SK-N-SH (cell line): ENCODE measurements at places on chromosomes 7 and 10.
A peak's percentile ranks its signal among the peaks of the same experiment; 100 is the strongest.

GRCh38 chr10:683448-684071, 5.9 kb downstream of the DIP2C start:
- peak; percentile 86 for DNase-seq

DNA sequence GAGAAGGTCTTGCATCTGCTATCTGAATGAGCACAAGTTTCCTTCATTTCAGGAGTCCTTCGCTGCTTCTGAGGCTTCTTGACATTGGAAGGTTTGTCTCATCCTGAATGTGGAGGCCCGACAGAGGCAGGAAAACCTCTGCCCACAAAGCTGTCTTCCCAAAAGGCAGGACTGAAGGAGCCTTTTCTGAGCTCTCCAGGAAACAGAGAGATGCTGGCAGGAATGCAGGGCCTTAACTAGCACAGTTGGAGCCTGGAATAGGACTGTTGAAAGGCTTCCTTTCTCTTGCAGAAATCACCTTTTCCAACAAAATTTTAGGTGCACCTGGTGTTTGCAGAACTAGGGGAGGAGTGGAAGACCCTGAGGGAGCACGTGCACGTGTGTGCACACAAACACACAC, 637.4 kb upstream of the MKI67 start:
- no peak for DNase-seq

- no peak for DNase-seq
These were observed 299.1 kb upstream of the IGFBP3 start for GRCh38 chr7:46220066-46220630.

- no peak for DNase-seq
These were observed 87.9 kb upstream of the KLF14 start for GRCh38 chr7:130821864-130822263.

DNA sequence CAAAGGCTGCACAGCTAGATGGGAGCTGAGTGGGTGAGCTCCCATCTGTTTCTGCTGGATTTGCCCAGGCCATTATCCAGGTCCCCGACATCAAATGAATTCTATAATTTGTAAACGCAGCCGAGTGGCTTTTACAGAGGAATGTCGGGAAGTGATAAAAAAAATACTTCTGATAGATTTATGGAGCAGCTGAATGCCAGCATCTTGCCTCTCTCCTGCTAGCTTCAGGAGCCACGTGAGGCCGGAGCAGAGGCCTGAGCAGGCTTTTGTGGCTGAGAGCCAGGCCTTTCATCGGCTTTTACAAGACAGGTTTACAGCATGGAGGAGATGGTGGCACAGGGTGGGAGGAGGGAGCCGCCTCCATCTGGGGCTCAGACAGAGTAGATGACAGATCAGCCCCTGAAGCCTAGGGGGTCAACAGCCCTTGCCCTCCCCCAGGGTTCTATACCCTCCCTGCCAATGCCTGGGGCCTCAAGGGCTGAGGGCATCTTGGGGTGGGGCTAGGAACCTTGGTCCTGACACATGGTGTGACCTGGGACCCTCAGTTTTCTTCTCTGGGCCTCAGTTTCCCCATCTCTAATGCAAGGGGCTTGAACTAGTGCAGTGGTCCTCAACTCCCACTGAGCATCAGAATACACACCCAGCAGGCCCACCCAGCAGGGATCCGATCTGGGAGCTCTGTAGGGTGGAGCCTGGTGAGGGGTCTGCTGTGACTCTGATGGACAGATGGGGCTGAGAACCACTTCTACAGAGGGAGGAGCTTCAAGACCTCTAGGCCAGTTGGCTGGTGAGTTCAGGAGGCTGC, 44.2 kb upstream of the PCBD1 start:
- DNase-seq: peak; percentile 32

DNA sequence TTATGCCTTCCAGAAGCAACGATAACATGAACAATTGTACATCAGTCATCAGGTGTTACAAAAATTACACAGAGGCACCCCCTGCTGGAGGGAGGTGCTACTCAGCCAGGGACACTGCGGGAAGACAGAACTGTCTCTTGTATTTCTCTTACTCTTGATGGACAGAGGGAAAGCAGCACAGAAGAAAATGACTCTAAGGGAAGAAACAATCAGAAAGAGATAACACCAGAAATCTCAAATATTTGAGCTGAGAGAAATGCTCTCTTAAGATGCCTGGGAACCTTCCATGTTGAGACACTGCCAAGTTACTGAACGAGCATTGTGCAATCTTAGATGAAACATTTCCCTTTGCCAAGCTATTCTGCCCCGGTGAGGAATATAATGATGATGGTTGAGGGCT, 227.6 kb upstream of the NPSR1 start:
- DNase-seq: peak; percentile 23

- DNase-seq: no peak
These were observed 162.1 kb upstream of the NOBOX start for GRCh38 chr7:144565586-144565985.

- no peak for DNase-seq
These were observed 25.9 kb downstream of the TRUB1 start for GRCh38 chr10:114963908-114964307.

DNA sequence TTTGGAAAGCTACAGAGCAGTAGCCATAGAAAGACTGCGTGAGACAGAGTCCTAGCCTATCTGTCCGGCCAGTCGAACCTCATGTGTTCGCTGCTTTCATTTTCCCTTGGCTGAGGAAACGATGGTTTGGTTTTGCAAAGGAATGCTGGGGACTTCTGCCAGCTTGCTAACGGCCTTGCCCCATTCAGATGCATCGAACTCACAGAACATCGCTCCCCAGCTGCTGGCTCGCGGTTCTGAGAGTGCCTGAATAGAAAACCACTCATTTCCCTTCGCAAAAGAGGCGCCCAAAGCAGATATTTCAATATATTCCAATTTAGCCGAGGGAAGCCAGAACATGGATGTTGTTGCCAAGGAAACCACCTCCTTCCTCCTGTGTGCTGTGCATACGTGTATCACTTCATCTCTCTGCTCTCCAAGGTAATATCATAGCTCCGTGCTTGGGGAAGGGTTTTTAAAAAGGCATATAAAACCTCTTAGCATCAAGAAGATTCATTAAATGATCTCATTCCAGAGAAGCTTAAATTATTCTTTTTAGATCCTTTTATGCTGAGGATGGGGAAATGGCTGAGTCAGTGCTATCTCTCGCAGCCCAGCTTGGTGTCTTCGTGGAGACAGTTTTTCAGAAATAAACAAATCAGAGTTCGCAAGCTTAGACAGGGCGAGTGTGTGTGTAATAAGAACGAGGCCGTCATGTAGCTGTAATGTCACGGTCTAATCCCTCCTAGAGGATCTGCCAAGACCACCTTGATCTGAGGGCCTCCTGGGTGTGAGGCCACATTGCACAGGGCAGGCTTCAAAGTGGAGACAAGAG, 215.2 kb downstream of the RPS24 start:
- DNase-seq: no peak

DNA sequence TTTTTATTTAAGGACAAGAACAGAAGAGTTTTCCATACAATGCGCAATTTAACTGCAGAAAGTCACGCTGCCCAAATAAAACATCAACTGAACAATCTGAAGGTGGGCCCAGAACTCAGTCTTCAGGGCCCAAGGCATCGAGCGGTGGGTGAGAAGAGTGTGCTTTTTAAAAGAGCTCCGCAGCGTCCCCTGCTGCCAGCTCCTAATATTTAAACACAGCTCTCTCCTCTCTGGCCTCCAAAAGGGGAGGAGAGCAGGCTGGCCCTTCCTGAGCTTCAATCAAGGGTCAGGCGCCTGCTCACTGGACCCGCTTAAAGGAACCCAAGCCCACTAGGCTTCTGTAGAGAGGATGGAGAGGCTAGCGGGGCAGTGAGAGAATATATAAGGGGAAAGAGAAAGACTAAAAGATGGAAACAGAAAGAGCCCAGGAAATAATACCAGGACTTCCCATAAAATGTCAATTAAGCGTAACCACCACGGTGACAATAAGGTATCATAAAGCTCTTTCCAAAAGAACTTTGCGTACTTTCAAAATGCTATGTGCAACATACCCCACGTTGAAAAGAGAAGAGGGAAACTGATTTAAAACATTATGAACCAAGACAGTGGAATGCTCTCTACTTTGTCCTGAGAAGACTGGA, 2.8 kb downstream of the FAM53B start:
- peak; percentile 84 for DNase-seq

GRCh38 chr7:44964831-44965440, 13.9 kb downstream of the MYO1G start:
- peak; percentile 47 for DNase-seq

- DNase-seq: no peak
These were observed 89.0 kb upstream of the PIP4K2A start for GRCh38 chr10:22803261-22803885.

- no peak for DNase-seq
These were observed 343.9 kb downstream of the SORCS1 start for GRCh38 chr10:106820579-106820978.

- no peak for DNase-seq
These were observed 40.8 kb upstream of the HSPA12A start for GRCh38 chr10:116783011-116783655.

- DNase-seq: no peak
These were observed 78.9 kb downstream of the FOXL3 start for GRCh38 chr7:368651-369475.

DNA sequence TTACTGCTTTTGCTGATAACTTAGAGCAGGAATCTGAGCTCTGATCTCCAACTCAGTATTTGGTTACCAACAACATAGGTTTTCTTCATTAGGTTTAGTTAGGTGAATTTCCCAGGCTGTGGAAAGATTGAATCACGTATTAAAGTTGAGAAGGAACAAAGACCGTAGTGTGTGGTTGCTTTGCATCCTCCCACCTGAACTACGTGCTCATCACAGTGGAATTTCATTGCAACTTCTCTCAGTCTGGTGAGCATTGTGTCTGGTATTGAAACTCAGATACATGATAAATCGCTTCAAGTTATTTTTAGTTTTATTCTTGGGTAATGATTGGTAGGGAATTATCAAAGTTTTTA, 139.4 kb upstream of the AKR1E2 start:
- DNase-seq: no peak

DNA sequence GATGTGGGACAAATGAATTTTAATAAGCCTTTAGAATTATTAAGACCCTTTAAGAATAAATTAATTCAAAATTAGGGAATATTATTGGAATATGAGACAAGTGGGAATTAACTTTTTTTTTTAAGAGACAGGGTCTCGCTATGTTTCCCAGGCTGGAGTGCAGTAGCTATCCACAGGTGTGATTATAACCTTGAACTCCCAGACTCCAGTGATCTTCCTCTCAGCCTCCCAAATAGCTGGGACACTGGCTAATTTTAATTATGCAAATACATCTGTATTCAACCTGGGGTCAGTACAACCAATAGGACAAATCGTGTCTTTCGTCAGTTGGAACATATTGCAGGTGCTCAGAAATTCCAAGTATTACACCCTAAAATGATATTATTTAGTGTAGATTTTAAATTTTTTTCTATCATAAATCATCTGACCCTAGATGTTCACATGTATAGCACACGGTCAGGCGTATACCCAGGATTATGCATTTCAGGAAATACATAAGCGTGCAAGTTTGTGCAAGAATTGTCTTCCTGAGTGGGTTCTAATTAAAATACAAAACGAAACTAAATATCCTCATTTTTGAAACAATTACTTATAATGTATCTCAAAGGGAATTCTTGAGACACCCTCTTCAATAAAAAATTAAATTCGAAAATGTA, 1.2 kb downstream of the NT5C3A start:
- no peak for DNase-seq

- peak; percentile 32 for DNase-seq
These were observed 1.3 kb upstream of the CDK14 start for GRCh38 chr7:90594751-90595317.

- DNase-seq: no peak
These were observed 6.2 kb downstream of the SYCE1 start for GRCh38 chr10:133559216-133559615.

GRCh38 chr7:21192657-21193056, 235.2 kb upstream of the SP4 start:
- no peak for DNase-seq

- no peak for DNase-seq
These were observed 383.5 kb downstream of the POM121L12 start for GRCh38 chr7:53418834-53419482.

DNA sequence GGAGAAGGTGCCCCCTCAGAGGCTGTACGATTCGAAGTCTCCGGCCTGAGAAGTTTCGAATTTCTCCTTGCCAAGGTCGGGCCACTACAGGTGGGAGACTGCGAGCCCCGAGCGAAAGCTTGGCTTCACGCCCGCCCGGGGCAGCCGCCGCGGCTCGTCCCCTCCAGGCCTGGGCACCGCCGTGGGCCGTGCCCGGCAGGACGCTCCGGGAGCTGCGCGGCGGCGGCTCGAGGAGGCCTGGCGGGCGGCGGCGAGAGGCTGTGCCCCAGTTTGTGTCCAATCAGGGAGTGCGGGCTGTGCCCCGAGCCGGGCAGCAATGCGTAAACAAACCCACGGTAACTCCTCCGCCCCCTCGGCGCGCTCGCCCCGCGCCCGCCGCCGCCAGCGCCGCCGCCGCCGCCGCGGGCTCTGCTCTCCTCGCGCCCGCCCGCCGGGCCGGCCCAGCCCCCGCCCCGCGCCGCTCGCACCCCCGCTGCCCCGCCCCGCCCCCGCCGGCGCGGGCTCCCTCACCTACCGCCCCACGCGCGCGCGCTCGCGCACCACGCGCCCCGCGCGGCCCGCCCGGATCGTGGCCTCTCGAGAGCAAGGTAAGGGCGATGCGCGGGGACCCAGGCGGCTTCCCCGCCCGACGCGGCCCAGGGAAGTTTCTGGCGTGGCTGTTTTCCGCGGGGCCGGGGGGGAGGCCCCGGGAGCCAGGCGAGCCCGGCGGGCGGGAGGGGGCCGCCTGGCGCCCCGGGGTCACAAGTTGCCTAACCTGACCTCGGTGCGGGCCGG, 57.8 kb upstream of the PCGF5 start:
- peak; percentile 85 for DNase-seq

- no peak for DNase-seq
These were observed 119.4 kb downstream of the PRPF18 start for GRCh38 chr10:13706175-13706574.

- DNase-seq: no peak
These were observed 674.4 kb downstream of the PHTF2 start for GRCh38 chr7:78473021-78473420.

- DNase-seq: no peak
These were observed 132.2 kb downstream of the ANLN start for GRCh38 chr7:36521911-36522310.

DNA sequence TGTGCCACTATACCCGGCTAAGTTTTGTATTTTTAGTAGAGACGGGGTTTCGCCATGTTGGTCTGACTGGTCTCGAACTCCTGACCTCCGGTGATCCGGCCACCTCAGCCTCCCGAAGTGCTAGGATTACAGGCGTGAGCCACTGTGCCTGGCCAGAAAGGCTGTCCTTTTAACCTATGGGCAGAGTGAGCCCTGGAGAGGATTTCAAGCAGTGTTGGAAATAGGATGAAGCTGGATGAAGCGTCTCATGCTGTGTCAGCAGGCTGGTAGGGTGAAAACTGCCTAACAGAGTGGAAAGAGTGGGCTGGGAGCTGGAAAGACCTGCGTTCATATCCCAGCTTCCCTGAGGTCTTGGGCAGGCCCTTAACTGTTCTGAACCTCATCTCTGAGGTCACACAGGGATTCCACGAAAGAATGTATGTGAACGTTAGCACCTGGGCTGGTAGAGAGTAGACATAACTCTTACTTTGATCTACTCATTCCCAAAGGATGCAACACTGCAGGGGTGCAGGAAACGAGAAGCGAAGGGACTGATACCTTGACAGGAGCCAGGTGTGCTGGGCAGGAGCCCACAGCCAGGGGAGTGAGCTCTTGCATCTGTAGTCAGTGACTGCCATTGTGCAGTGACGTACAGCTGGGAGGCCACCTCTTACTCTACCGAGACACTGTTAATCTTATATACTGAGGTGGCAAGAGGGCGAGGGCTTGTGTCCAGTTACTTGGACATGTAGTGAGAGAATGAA, 34.1 kb downstream of the WBP1L start:
- no peak for DNase-seq

GRCh38 chr10:52491246-52491995, 177.3 kb downstream of the DKK1 start:
- no peak for DNase-seq

- no peak for DNase-seq
These were observed 19.0 kb downstream of the SRI start for GRCh38 chr7:88200789-88201188.
